Caki2 (cell line): ENCODE measurements at places on chromosomes 3 and 15. TPM values are rescaled to one million over a fixed set of nuclear protein-coding genes. Genes with fewer than 3 reads are reported as not detected.

Gene IL20RB
- total RNA-seq = 1.0 and 2.8 TPM in 2 replicates

Gene GNAI2
- 100 and 121 TPM in 2 replicates for total RNA-seq

Gene XCR1
- total RNA-seq = not detected in 2 replicates

Gene PLCH1
- total RNA-seq = 2.7 and 5.6 TPM in 2 replicates

Gene TNFAIP8L3
- 0.14 TPM in 1 of 2 replicates, not detected in the other for total RNA-seq

Gene ALPK3
- not detected in 2 replicates for total RNA-seq

Gene TMEM43
- total RNA-seq = 67.2 and 73.4 TPM in 2 replicates
